ENCODE measurements at places on chromosomes 1 and 21.

DNA sequence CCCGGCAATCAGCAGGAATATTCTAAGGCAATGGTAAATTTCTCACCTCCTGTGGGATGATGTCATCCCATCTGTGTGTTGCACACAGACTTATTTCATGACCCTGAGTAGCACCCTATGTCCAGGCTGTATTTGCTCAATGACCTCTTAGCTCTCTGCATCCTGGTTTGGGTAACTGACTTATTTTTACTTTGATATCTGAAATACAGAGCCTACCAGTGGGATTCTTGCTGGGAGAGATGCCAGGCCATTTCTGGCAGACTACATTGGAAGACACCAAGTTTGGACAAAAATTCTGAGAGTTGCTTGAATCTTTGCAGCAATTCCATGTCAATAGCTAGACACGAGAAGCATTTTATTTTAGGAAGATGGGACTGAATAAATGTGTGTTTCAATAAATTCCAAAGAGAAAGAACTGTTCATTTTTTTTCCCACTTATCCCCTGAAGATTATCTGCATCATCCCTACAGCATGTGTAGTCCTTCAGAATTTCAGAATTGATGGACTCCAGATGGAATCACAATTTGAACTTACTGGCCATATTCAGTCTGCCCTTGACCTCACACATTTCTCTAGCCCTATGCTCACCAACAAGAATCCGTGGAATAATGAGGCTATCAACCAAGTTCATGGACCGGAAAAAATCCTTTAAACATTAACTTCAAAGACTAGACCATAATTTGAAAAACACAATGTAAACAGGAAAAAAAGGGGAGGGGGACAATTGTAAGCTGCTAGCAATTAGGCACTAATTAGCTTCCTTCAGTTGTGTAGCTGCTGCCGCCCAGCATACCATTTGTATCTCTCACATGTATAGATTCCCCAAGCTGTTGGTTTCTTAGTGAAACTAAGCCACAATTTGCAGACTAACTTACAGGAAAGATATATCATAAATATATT lies 226.5 kb downstream of the HMCN1 start:
- DNase-seq, result peak; percentile 82

- no peak for DNase-seq
These were observed 6.8 kb downstream of the SLC5A9 start for GRCh38 chr1:48229317-48229716.

- DNase-seq, result no peak
These were observed 102.8 kb upstream of the SOD1 start for GRCh38 chr21:31556662-31557061.

DNA sequence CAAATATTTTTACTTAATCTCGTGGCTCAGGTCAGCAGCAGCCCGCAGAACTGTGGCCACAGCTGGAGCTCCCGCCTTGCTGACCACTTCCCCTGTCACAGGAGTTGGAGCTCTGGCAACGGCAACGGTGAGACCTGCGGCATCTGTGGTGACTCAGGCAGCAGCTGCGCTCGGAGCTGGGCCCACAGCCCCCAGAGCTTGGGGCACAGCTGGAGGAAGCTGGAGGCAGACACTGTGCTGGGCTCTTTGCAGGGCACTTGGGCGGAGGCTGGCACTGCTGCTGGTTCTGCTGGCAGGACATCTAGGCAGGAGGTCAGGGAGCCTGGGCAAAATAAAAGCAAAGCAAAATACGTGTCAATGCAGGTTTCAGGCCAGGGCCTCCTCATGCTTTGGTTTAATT lies at the start of gene LCE3A:
LCE3A (minus strand) TSS at position 301 of the 400 bp plus-strand sequence; CDS start at position 301, 0 bp downstream.
- DNase-seq, result no peak

- DNase-seq, result peak; percentile 19
These were observed 7.3 kb downstream of the SH2D1B start for GRCh38 chr1:162404550-162405160.

DNA sequence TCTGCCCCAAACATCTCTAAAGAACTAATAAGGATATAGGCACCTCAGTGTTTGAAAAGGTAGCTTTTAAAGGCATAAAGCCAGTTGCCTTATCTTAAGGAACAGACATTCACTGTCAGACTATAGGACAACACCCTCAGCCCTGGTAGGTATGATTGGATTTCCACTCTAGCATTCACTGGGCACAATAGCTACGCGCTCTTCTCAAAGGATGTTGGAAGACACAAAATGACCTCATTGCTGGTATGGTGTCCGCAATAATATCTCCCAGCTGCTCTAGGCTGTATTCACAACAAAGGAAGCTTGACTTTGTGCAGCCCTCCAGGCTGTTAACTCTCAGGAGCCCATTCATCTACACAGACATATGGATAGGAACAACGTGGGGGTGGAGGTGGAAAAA lies 119.4 kb upstream of the CXADR start:
- no peak for DNase-seq

GRCh38 chr1:112818990-112819689 lies 104.0 kb upstream of the PPM1J start:
- no peak for DNase-seq

DNA sequence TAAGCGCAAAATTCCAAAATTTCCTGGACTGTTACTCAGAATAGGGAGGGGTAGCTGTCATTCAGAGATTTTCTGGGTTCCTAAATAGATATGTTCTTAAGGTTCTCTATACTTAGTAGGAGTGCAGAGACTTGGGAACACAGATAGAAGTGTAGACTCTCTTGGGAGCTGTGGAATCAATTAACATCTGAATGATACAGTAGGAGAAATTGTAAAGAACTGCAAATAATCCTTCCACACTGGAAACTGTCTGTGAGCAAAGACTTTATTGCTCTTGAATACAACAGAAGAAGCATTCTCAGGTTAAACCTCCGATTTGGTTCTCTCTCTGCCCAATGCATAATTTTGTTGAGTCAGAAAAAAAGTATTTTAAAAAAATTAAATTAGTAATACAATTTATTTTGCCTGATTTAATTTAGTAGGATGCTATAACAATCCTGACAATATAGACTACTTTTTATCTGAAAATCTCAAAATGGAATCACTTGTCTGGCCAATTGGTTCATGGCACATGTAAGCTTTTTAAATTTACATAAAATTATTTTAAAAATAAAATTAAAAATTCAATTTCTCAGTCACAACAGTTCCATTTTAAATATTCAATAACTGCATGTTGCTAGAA lies 1754.3 kb downstream of the PLA2G4A start:
- no peak for DNase-seq

DNA sequence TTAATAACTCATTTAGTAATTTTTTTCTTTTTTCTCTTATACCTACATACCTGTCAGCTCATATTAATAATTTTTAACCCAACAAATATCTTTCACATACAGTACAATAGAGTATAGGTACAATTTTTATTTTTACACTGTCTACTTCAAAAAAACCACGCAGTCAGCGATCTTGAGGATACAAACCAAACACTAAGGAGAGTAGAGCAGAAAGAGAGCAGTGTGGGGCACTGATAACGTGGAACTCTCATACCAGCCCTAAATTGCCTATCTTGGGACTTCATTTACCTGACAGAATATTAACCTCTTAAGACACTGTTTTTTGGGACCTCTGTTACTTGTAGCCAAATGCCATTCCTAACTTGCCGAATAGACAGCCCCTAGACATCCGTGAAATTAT lies 5.5 kb downstream of the TRMT1L start:
- DNase-seq, result no peak

GRCh38 chr1:204344665-204345355 lies 14.9 kb downstream of the PLEKHA6 start:
- no peak for DNase-seq

DNA sequence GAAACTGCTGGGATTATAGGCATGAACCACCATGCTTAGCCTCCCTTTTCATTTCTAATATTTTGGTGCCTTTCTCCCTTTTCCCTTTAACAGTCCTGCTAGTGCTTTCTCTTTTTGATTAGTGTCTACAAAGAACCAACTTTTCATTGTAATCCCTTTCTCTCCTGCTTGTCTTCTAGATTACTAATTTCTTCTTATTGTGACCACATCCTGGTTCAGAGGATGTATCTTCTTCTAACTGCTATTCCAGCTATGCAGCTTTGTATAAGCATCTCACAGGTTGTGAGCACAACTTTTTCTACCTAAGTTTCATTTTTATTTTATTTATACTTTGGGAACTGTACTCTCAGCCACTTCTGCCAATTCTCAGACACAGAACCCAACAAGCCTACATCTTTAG lies 14.7 kb downstream of the ZNF648 start:
- no peak for DNase-seq

GRCh38 chr1:67590329-67590728 lies 94.7 kb upstream of the GADD45A start:
- no peak for DNase-seq

GRCh38 chr1:91556556-91556955 lies 55.9 kb downstream of the CDC7 start:
- DNase-seq, result no peak

DNA sequence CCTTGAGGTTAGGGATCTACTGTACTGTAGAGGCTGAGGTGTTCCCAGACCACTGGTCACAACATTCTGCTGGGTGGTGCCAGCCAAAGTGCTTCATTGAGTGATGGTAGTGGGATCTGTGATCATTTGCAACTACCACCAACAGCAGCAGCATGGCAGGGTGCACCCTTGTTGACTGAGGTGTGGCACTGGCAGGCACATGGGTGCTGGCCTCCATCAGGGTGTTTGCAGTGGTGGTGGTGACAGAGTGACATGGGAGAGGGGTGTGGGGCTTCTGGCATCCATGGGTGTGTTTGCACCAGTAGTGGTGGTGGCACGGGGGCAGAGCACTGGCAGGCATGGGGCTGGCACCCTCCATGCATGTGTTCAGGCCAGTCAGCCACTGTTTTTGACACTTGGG lies 183.7 kb upstream of the LYPLAL1 start:
- DNase-seq, result no peak

DNA sequence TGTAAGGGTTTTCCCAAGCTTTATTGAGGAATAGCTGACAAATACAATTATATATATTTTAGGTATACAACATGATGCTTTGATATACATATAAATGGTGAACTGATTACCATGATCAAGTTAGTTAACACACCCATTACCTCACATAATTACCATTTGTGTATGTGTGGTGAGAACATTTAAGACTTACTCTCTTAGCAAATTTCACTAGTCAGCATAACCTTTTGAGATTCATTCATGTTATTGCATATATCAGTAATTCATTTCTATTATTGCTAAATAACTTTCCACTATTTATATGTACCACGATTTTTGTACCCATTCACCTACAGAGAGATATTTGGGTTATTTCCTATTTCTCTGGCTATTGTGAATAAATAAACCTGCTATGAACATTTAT lies 16.2 kb upstream of the TP53BP2 start:
- DNase-seq, result no peak

- no peak for DNase-seq
These were observed 51.9 kb upstream of the CD34 start for GRCh38 chr1:207962716-207963426.

DNA sequence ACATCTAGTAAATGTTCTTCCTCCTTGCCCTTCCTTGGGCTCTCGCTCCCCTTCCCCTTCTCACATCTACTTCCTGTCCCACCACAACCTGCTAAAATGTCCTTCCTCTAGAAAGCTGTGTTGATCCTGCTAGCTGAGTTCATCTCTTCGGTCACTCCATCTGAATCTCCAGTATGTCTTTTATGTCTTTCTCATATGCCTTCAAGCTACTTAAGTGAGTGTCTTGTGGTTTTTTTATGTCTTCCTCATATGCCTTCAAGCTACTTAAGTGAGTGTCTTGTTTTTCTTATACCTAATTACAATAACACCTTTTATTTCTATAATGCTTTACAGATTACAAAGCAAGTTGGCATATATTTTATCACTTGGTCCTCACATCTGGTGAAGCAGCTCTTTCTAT lies 33.9 kb downstream of the CSF1 start:
- no peak for DNase-seq
